ENCODE measurements at places on chromosomes 1 and 21.

GRCh38 chr1:246219508-246220030, 287.5 kb downstream of the SMYD3 start:
- DNase-seq, result peak; percentile 40

- DNase-seq, result no peak
These were observed 253 bp downstream of the RAP1GAP start for GRCh38 chr1:21668951-21669257.

- DNase-seq, result no peak
These were observed 1.6 kb downstream of the GSTM5 start for GRCh38 chr1:109713636-109714035.

GRCh38 chr1:79059341-79059740, 52.8 kb upstream of the ADGRL4 start:
- DNase-seq, result peak; percentile 43

DNA sequence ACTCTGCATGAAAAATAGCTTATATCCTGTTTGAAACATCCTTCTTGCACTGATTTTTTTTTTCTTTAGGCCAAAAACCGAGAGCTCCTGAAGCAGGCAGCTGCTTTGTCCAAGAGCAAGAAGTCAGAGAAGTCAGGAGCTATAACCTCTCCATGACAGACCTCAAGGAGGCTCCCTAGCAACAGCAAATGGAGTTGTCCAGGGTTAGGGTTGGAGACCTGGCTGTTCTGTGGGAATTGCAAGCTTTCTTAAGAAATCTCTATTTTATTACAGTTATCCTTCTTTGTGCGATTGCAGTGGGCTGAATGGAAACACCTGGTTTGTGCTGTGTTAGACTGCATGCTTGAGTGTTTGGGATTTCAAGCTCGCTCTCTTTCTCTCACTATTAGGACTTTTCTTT, 12.6 kb upstream of the STX12 start:
- DNase-seq, result peak; percentile 25

DNA sequence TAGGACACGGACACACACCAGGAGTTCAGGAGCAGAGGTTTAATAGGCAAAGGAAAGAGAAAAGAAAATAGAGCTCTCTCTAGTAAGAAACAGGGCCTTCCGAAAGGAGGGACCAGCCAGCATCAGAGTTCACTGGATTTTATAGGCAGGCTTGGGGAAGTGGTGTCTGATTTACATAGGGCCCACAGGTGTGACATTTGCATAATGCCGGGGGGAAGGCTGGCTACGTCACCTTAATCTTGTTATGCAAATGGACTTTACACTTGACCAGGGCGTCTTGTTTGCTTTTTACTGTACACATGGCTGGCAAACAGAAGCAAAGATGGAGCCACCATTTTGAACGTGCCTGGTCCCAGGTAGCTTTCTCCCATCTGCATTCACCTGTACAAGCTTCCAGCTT, at the start of gene OR14A16:
OR14A16 (minus strand) TSS at position 97 of the 400 bp plus-strand sequence. CDS start 8,390 bp downstream, outside the sequence.
- DNase-seq, result no peak

- peak; percentile 62 for DNase-seq
These were observed 779 bp downstream of the SON start for GRCh38 chr21:33543505-33544129.

GRCh38 chr1:174700775-174701174, 253.0 kb downstream of the GPR52 start:
- DNase-seq, result peak; percentile 65

GRCh38 chr1:160887071-160887470, 2.1 kb upstream of the ITLN1 start:
- no peak for DNase-seq

DNA sequence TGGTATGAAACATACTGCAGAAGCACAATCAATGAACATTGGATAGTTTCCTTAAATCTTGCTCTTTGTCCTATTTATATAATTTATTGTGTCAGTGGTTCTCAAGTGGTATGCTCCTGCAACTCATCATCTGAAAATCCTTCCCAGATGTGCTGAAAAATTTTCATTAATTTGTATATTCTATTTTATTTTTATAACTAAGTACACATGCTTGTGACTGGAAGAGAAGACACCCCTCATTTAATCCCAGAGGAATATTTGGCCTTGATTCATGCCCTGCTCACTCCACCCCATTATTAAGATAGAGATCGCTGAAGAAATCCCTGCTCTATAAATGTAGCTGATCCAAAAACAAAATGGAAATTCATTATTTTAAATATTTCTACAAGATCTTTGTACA, 870.5 kb upstream of the CXADR start:
- DNase-seq, result peak; percentile 16

DNA sequence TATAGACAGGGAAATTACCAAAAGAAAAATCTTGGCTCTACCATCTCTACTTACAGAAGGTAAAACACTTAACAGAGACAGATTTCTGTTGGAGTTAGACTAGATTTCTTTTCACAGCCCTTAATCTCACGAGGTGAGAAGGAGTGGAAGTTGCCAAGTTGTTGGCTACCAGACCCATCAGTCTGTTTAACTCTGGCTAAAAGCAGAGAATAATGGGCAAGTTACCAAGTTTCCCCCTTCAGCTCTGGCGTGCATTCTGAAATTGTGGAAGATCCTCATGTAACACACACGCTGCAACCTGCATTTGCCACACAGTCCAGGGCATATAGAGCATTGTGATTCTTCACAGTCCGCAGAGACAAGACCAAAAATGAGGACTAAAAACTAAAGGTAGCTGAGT, 49.3 kb downstream of the STX6 start:
- DNase-seq, result no peak

- peak; percentile 59 for DNase-seq
These were observed 270.5 kb downstream of the BRINP2 start for GRCh38 chr1:177441281-177441680.

DNA sequence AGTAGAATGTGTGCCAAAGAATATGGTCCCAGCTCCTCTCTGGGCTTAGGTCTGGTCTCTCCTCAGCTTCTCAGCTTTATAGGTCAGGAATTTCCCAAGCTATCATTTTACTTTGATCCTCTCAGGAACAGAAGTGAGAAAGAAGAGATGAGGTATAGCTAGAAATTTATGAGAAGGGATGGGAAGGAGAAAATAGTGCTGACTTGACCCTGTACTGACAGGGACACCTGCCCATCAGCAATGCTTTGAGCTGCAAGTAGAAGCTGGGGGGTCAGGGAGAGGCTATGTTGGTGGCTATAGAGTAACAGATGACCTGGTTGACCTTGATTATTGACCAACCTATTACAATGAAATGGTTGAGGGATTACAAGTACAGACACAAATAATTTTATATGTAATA, 75.0 kb downstream of the XCL2 start:
- no peak for DNase-seq

DNA sequence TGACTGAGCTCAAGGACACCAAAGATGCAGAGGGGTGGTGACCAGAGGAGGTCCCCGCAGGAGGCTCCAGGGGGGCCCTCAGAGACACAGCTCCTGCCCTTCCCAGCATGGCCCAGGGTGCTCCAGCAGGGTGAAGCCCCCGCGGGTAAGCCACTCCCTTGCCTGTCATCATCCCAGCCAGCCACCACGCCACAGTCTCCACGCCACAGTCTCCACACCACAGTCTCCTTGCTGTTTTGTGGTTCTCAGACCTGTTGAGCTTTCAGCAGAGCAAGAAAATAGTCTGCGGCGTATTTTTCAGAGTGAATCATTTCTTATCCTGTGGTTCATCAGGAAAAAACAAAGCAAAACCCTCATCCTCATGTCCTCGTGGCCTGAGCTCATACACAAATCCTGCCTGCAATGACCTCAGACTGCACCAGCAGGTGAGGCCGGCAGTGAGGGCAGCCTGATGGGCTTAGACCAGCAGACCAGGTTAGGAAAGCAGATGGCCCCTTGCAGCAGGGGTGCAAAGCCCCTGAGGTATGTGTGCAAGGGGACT, 25.7 kb upstream of the ABCG1 start:
- DNase-seq, result no peak
